CMK (cell line): ENCODE measurements at places on chromosomes 2 and 18.

DNA sequence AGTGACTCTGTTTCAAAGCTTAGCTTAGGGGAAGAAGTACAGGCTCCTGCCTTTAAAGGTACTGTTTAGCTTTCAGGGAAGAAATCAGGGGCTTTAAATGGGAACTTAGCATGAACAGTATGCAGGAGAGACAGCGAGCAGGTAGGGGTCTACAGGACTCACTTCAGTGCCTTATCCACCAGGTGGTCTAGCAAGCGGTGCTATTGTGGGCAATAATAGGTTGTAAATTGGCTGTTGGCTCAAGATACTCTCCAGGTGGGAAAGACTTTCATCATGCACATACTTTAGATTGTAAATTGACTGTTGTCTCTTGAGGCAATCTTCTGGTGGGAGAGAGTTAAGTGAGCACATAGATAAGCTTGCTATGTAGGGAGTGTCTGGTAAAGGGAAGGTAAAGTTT lies 358.6 kb upstream of the DLGAP1 start:
- DNase-seq = no peak

DNA sequence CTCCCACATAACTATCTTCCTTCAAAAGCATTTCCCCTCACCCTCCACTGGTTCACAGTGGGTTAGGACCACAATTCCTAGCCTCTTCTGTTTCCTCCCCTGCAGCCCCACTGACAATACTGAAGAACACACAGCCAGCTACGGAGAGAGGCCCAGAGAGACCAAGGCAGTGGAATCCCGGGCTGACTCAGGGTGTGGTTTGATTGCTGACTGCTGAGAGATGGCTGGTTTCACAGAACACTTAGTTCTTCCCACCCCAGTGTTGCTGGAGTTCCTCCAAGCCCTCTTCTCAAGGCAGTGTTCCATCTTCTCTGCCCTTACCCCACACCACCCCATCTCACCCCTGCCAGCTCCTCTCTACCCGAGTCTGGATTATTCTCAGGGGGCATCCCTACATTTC lies 43.3 kb upstream of the ZFP36L2 start:
- no peak for DNase-seq

- DNase-seq = no peak
These were observed 46.0 kb downstream of the CAPN13 start for GRCh38 chr2:30761226-30761625.

DNA sequence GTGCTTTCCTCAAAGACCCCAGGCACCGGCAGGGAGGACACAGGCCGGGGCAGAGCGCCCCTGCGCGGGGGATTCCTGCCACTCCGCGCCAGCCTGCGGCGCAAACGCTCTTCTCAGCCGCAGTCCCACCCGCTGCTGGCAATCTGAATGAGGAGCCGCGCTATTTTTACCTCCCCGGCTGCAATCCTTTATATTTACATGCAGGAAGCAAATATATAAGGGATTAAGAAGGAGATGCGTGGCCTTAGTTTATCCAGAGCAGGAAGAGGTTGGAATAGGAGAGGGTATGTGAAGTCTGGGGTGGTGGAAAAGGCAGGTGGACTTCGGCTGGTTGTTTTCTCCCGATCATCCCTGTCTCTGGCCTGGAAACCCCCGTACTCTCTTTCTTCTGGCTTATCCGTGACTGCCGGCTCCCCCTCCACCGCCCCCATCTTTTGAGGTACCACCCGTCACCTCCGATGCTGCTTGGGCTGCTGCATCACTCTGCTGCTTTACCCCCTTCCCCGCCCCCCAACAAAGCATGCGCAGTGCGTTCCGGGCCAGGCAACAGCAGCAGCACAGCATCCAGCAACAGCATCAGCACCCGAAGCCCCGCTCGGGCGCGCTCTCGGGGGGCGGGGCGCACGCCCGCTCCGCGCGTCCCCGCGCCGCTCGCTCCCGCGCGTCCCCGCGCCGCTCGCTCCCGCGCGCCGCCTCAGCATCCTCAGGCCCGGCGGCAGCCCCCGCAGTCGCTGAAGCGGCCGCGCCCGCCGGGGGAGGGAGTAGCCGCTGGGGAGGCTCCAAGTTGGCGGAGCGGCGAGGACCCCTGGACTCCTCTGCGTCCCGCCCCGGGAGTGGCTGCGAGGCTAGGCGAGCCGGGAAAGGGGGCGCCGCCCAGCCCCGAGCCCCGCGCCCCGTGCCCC lies at the start of gene ADAM23:
Gene ADAM23, plus strand, starts transcription at position 700 of the 902 bp plus-strand sequence. CDS start 335 bp downstream, outside the sequence.
- no peak for DNase-seq

- no peak for DNase-seq
These were observed 153.6 kb downstream of the FAM210A start for GRCh38 chr18:13572721-13573120.

GRCh38 chr2:31216734-31217133 lies 581 bp downstream of the CAPN14 start:
- DNase-seq = peak; percentile 90

- no peak for DNase-seq
These were observed 48.2 kb upstream of the PAPOLG start for GRCh38 chr2:60707750-60708371.

DNA sequence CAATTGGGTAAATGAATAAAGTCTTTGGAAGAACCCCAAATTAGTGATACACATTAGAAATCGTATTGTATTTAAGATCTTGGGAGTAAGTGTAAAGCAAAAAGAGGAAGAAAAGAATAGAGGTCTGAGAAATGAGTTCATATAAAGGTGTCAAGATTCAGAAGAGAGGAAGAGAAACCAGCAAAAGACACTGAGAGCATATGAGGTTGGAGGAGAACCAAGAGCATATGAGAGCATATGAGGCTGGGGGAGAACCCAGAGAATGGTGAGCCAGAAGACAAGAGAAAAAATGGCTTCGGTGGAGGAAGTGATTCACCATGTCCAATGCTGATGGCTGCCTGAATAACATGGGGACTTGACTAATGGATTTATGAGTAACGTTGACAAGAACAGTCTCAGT lies 620.1 kb upstream of the GCFC2 start:
- DNase-seq = no peak

GRCh38 chr18:48208432-48209140 lies 200.6 kb downstream of the ZBTB7C start:
- DNase-seq = no peak

- DNase-seq = no peak
These were observed 20.3 kb upstream of the XIRP2 start for GRCh38 chr2:166867874-166868514.

- DNase-seq = no peak
These were observed 23.8 kb upstream of the TTC39C start for GRCh38 chr18:23990474-23991410.

GRCh38 chr2:172344159-172344558 lies 83.2 kb upstream of the ITGA6 start:
- DNase-seq = no peak

DNA sequence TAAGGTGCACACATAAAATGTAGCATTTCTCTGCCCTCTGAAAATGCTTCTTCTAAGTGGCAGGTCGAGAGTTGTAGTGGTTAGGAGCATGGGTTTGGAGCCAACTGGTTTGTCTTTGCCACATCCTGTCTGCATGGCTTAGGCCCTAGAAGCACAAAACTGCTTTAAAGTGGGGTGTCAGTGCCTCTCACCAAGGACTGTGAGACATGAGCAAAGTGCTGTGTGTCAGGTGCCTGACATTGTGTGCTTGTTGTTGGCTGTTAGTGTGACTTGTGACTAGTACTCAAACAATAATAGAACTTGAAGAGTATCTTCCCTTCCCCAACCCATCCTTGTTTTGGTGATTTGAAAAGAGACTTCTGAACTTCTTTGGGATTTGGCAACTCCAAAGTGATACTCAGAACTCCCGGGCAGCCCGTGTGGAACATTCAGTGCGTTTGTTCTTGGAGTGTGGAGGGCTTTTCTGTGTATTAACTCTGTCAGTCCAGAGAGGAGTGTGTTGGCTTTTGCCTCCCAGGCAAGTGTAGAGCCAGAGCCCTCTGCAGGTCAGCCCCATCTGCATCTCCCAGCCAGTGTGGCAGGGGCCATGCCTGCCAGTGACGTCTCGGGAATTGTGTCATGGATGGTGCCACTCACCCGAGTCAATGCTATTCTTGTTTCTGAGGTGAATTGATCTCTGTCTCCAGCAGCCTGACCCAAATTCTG lies 5.0 kb downstream of the MGAT5 start:
- DNase-seq = no peak

DNA sequence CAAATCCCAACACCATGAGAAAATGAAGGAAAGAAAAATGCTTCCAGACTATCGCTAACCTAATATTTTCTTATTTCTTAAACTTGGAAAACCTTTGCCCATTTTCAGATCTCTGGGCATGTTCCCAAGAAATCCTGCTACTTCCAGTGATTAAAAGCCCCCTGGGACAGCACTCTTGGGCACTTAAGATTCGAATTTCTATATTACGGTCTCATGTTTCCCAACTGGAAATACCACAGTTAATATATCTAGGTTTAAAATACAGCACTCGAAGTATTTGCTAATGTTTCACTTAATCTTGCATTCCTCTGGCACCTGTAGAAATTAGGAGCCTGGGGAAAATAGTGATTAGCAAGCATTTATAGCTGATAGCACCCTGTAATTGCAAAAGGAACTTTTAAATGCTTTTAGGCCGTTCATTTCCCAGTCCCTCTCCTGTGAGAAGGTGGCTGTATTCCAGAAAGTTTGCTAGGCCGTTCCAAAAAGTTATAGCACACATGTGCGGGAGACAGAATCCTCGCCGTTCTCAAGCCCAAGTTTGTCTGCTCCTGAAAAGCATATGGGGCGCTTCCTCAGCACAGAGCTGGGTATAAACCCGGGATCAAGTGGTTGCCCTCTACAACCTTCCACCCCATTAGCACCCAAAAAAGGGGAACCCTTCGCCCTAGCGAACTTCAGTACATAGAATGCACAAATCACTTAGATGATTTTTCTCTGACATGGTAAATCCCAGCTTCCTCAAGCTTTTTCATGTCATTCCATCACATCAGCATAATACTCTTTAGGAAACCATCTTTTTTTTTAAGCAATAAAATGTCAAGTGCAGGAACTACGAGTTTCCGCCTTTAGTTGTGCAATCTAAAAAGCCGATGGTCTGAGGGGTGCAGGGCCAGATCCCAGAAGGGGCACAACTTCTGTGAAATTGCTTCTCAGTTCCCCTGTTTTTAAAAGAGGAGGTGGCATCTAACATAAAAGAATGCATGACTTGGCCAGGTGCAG lies 60.6 kb downstream of the DIPK1C start:
- no peak for DNase-seq

- DNase-seq = no peak
These were observed 896.1 kb upstream of the CNTNAP5 start for GRCh38 chr2:123128951-123129350.

DNA sequence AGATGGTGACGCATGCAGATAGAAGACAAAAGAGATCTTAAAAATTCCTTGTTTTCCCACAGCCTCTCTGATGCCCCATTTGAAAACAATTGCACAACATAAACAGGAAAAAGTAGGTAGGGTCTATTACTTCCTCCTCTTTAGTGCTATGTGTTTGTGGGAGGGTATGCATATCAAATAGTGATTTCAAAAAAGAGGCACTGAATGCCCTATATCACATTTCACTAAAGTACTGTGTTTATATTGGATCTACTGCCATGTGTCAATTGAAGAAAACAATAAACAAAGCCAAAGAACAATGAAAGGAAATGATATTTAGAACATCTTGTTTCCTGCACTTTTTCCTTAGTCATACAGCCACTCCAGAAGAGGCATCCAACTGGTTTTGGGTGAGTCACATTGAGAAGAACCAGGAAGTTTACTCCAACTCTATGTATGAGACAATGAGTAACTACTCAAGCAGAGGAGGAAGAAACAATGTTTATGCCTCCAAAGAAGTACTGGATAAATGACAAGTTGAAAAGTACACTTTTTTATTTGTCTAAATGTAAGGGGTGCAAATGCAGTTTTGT lies 583.6 kb downstream of the FBXO15 start:
- no peak for DNase-seq

GRCh38 chr18:10239991-10240634 lies 214.3 kb upstream of the APCDD1 start:
- no peak for DNase-seq

GRCh38 chr2:50102383-50102782 lies 929.5 kb downstream of the NRXN1 start:
- DNase-seq = no peak

GRCh38 chr2:129772190-129772579 lies 207.3 kb upstream of the RAB6C start:
- no peak for DNase-seq

- no peak for DNase-seq
These were observed 28.0 kb downstream of the MRO start for GRCh38 chr18:50791599-50792438.

DNA sequence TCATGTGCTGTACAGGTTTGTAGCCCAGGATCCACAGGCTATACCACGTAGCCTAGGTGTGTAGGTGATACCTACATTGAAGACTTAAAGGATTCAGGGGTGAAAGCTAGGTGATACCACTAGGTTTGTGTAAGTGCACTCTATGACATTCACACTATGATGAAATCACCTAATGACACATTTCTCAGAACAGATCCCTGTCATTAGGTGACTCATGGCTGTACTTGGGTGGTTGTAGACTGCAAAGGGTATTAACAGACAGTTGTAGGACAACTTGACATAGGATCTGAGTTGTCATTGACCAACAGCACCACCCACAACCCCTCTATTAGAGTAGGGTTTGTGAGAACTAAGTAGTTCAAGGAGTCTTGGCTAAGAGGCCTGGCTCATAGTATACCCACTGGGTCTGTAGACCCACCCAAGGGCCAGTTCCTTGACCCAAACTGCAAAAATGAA lies 27.7 kb upstream of the SMCHD1 start:
- no peak for DNase-seq

GRCh38 chr2:109065391-109065734 lies 63.6 kb upstream of the SH3RF3 start:
- DNase-seq = no peak

GRCh38 chr2:70133491-70134322 lies 46.4 kb downstream of the PCBP1 start:
- DNase-seq = no peak

- DNase-seq = no peak
These were observed 3.6 kb downstream of the DIS3L2 start for GRCh38 chr2:231965102-231965501.

DNA sequence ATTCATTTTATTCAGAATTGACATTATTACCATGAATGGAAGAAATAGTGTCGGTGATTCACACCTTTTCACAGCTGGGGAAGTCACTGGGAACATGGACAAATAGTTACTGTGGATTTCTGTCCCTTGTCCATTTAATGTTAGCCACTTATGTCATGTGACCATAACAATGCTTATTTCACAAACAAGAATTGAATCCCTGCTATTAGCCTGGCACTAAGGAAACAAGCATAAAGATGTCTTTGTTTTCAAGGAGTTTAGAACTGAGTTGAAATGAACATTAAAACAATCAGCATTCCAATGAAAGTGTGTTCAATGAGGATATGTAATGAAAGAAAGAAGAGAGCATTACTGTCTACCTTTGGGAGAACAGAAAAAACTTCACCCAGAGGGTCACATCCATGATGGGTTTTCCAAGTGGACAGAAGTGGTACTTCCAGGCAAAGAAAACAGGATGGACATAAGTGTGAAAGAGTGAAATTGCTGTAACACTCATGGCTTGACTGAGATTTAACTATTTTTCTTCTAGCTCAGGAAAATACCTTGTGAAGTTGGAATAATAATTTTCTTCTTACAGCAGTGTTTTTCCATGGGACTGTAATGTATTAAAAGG lies 324.5 kb upstream of the UBE2E3 start:
- no peak for DNase-seq
